ENCODE measurements at places on chromosomes 3 and 15.

- DNase-seq = no peak
These were observed 23.3 kb downstream of the LARP6 start for GRCh38 chr15:70830615-70831014.

GRCh38 chr3:158768881-158769543, 32.8 kb upstream of the MFSD1 start:
- no peak for DNase-seq

GRCh38 chr15:83695246-83695645, 41.3 kb downstream of the ADAMTSL3 start:
- no peak for DNase-seq

- no peak for DNase-seq
These were observed 95.3 kb downstream of the TIGIT start for GRCh38 chr3:114389156-114389555.

GRCh38 chr15:51955504-51955903, 16.1 kb downstream of the LEO1 start:
- DNase-seq = no peak

- DNase-seq = no peak
These were observed 126.8 kb upstream of the PFN2 start for GRCh38 chr3:150097588-150097890.

DNA sequence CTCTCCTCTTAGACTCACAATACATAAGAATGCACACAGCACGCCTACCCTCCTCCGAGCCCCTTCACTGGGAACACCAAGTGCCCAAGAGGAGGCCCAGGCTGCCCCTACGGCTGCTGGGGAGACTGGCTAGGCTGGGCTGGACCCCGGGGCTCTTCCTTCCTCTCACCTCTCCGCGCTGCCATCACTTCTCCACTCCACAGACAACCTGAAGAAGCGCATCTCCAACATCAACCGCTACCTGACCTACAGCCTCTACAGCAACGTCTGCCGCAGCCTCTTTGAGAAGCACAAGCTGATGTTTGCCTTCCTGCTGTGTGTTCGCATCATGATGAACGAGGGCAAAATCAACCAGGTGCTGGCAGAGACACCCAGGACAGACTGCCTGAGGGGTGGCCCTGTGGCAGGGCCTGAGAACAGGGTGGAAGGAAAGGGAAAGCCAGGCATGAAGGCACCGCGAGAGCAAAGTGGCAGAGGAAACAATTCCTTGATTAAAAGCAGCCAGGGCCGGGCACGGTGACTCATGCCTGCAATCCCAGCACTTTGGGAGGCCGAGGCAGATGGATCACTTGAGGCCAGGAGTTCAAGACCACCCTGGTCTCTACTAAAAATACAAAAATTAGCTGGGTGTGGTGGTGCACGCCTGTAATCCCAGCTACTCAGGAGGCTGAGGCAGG, 51.6 kb downstream of the SEMA3G start:
- DNase-seq = no peak

GRCh38 chr15:58764468-58764867, 6.6 kb upstream of the MINDY2 start:
- DNase-seq = no peak

DNA sequence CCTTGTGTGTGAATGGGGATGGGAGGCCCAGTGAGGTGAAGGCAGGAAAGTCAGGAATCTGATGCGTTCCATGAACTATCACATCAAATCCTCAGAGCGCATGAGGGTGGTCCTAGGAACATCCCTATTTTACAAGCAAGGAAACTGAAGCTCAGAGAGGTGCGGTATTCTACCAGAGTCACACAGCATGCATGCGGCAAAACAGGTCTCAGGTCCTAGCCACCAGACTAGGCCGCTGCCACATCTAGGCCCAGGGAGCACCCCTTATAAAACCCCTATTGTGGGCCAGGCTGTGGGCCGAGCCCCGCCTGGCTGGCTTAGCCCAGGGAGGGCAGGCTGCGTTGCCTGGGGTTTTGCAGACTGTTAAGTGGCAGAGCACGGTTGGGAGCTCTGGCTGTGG, 17.9 kb upstream of the GRIP2 start:
- no peak for DNase-seq

DNA sequence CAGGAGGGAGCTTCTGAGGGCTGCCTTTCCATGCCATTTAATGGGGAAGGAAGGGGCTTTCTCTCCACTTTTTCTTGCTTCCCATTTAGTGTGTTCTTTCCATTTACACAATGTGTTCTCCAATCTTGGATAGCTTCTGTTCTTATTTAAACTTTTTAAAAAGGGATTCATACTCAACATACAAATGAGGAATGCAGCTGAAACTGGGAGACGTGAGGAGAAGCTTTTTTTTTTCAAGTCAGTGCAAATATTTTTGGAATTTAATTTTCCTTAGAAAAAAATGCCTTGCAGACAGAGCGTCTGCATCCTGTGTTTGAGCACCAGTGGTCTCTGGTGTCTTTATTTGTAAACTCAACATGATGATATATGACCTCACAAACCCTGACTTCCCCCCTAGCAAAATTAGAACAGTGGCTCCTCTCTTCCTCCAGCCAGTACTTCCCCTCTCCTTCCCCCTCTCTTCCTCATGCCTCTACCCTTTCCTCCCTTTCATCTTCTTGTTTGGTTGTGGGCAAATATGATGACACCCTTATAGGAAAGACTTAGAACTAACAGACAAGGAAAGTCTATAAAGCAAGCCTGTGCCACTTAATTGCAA, 48.1 kb upstream of the PCSK6 start:
- no peak for DNase-seq

DNA sequence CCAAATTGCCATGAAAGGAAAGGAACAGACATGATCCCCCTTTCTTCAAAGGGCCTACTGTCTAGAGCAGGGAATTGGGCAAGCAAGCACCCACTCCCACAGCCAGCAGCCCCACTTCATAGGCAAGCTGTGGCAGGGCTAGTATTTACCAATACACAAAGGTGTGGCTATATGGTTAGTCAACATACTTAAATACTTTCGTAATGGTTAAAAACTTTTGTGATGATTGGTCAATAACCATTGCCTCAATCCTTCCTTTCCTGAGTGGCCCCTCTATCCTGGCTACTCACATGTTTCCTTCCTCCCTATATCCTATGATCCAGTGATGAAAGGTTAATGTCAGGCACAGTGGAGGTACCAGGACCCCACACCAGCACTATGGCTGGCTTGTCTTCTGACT, 30.1 kb upstream of the ARL8B start:
- no peak for DNase-seq
